ENCODE measurements at places on chromosomes 4 and X.
A peak's percentile ranks its signal among the peaks of the same experiment; 100 is the strongest.

- no peaks in the 10 kb centered on the region for H3K27me3 ChIP-seq
- no peaks in the 10 kb centered on the region for H3K36me3 ChIP-seq
- H3K27ac ChIP-seq, result no peak overlapping the region
- DNase-seq, result no peak
- no peak overlapping the region for H3K4me3 ChIP-seq
These were observed 173.1 kb downstream of the FSTL5 start for GRCh38 chr4:161990721-161991120.

DNA sequence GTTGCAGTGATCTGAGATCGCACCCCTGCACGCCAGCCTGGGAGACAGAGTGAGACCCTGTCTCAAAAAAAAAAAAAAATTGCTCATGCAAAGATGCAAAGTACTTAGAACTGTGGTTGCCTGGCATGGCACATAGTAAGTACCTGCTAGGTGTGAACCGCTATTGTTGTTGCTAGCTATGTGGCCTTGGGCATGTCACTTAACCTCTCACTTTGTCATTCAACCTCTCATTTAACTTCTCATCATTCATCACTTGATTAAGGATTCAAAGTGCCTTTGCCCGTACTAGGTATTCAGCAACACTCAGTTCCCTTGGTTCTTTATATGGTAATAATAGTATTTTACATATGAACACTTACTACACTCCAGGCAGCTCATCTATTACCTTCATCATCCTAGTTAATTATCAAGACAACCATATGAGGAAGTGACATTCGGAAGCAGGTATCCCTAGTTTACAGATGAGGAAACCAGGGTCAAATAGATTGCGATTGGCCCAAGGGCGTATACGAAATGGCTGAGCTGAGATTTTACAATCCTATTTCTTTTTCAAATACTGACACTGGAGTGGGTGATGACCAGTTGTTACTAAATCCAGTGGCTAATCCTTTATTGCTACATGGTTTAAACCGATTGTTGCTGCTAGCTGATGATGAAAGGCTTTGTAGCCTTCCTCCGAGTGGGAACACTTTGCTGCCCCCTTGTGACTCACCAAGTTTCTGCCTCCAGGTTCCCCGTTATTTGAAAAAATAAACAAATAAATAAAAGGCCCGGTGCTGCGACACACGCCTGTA, 28.8 kb upstream of the SOWAHD start:
- peak; percentile 20 for DNase-seq
- no peaks in the 10 kb centered on the region for H3K36me3 ChIP-seq
- no peak overlapping the region for H3K4me3 ChIP-seq
- peaks cover 12% of the 10 kb centered on the region for H3K27me3 ChIP-seq

GRCh38 chr4:3225936-3226335, 23.0 kb upstream of the MSANTD1 start:
- H3K36me3 ChIP-seq, result no peaks in the 10 kb centered on the region
- peak overlapping the region; percentile 65 for H3K27ac ChIP-seq
- no peaks in the 10 kb centered on the region for H3K4me1 ChIP-seq
- H3K27me3 ChIP-seq, result no peaks in the 10 kb centered on the region

DNA sequence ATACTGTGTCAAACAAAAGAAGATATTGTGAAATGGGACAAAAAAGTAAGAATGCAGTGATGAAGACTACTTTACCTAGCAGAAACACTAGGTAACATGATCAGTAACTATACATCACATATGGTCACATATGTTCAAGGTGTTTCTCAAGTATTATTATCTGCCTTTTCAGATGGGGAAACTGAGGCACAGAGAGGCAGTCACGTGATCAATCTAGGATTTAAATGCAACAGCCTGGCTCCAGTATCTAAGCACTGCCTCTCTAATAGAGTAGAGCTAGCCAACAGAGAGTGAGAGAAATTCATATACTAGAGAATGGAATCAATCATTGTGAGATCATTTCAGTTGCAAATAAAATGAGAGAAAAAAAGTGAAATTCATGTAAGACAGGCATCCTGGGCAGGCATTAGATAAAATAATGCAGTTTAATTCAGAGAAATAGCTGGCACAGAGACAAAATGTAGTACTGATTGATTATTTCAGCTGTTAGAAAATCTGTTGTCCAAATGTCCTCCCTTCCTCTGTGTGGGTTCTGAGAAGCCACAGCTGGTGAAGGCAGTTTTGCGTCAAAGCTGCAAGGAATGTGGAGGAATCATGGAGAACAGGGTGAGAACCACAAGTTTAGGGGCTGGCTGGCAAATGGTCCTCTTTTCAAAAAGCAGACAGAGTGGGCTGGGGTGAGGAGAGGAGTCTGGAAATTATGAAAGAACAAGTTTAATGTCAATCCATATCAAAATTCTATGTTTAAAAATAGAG, 26.0 kb downstream of the SMIM43 start:
- no peak for DNase-seq
- H3K36me3 ChIP-seq, result no peaks in the 10 kb centered on the region
- no peaks in the 10 kb centered on the region for H3K4me1 ChIP-seq
- H3K27ac ChIP-seq, result no peak overlapping the region

GRCh38 chrX:50905334-50905733, 5.2 kb upstream of the BMP15 start:
- no peak overlapping the region for H3K4me3 ChIP-seq
- DNase-seq, result no peak
- H3K27ac ChIP-seq, result no peak overlapping the region
- H3K27me3 ChIP-seq, result no peaks in the 10 kb centered on the region
- H3K36me3 ChIP-seq, result no peaks in the 10 kb centered on the region

DNA sequence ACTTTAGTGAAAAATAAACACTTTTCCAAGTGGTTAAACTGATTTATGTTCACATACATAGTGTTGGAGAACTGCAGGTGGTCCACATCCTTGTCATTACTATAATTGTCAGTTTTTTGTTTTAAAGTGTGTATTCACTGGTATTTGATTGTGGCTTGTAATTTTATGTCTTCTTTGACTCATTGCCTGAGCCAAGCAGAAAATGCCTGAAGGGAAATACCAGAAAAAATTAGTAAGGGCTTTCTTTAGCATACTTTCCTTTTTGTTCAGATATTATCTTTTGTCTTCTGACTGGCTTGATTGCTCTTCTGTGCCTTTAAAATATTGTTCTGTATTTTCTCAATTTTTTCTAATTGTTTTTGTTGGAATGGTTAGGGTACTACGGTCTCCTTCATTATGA, 981.3 kb downstream of the C4orf33 start:
- H3K36me3 ChIP-seq, result no peaks in the 10 kb centered on the region
- no peak for DNase-seq
- H3K27ac ChIP-seq, result no peak overlapping the region
- no peaks in the 10 kb centered on the region for H3K27me3 ChIP-seq
- no peak overlapping the region for H3K4me3 ChIP-seq

DNA sequence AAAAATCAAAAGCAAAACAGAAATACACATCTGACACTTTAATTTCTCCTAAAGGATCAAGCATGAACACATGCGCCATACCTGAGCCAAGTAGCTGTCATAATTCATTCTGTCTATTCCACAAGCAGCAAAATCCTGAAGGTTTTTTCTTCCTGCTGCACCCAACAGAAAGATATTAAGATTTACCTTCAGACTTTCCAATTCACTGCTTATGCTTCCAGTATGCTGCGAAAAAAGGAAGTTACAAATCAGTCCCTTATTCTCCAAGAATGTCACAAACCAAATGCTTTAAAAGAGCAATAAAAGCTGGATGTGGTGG, 29.2 kb upstream of the FGFBP2 start:
- DNase-seq, result no peak
- H3K4me1 ChIP-seq, result no peaks in the 10 kb centered on the region
- no peak overlapping the region for H3K27ac ChIP-seq
- no peaks in the 10 kb centered on the region for H3K27me3 ChIP-seq

- no peaks in the 10 kb centered on the region for H3K27me3 ChIP-seq
- no peak for DNase-seq
- no peak overlapping the region for H3K27ac ChIP-seq
- H3K4me1 ChIP-seq, result no peaks in the 10 kb centered on the region
- no peaks in the 10 kb centered on the region for H3K36me3 ChIP-seq
These were observed 216.6 kb downstream of the NR3C2 start for GRCh38 chr4:148225639-148226038.

DNA sequence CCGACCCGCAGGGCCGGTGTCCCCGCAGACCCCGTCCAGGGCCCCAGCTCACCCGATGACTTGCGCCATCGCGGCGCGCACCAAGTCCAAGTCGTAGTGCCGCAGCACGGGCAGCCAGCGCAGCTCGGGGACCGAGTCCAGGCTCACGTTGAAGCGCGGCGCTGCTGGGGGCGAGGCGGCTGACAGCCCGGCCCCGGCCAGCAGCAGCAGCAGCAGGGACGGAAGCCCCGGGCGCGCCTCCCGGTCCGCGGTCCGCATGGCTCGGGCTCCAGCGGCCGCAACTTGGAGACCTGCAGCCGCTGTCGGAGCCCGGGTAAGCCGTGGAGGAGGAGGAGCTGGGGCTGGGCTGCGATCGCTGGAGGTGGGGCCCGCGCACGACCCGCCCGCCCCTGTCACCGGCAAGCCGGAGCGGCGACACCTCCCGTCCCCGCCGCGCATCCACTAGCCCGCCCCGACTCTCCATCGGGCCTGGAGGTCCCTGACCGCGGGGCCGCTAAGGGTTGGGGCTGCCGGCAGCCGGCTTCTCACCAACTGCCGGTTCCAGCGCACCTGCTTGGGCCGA, at the start of gene NAAA:
Gene NAAA, minus strand, starts transcription at position 322 of the 562 bp plus-strand sequence. Its CDS starts 64 bp downstream, at position 258.
- no peaks in the 10 kb centered on the region for H3K4me1 ChIP-seq
- no peaks in the 10 kb centered on the region for H3K27me3 ChIP-seq
- peak within 1 kb of the TSS; percentile 86 for H3K27ac ChIP-seq
- no peaks in the 10 kb centered on the region for H3K36me3 ChIP-seq
- H3K4me3 ChIP-seq, result peak within 1 kb of the TSS; percentile 85
- peak; percentile 55 for DNase-seq

DNA sequence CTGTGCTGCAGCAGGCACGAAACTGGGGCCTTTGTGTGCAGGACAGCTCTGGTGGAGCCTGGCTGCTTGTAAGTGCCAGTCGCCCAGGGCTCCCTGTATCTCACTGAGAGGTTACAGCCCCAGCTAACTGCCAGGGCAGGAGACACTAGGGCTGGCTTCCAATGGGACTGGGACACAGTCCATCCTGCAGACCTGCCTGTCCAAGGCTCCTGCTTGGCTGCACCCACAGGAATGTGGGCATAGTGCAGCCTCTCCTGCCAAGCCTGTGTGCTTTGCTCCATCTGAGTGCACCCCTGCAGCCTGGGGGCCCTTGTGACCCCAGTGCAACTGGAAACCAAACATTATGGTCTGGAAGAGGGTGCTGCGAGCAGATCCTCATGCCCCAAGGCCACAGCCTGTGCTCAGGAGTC, 144.0 kb downstream of the ADAM29 start:
- H3K27me3 ChIP-seq, result no peaks in the 10 kb centered on the region
- H3K4me3 ChIP-seq, result no peak overlapping the region

GRCh38 chr4:76306882-76307659, 538 bp downstream of the STBD1 start:
- peak overlapping the region; percentile 80 for H3K27ac ChIP-seq
- no peaks in the 10 kb centered on the region for H3K36me3 ChIP-seq
- peak overlapping the region; percentile 73 for H3K4me3 ChIP-seq

DNA sequence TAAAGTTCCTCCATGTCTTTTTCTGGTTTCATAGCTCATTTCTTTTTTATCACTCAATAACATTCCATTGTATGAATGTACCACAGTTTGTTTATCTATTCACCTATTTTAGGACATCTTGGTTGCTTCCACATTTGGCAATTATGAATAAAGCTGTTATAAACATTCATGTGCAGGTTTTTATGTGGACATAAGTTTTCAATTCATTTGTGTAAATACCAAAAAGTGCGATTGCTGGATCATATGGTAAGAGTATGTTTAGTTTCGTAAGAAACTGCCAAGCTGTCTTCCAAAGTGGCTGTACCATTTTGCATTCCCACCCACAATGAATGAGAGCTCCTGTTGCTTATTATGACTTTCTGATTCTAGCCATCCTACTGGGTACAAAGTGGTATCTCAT, 36.3 kb upstream of the ZFX start:
- no peak for DNase-seq
- no peak overlapping the region for H3K4me3 ChIP-seq
- no peaks in the 10 kb centered on the region for H3K36me3 ChIP-seq
- H3K4me1 ChIP-seq, result no peaks in the 10 kb centered on the region
- H3K27me3 ChIP-seq, result peaks cover 3% of the 10 kb centered on the region
- no peak overlapping the region for H3K27ac ChIP-seq

- no peaks in the 10 kb centered on the region for H3K36me3 ChIP-seq
- no peak overlapping the region for H3K27ac ChIP-seq
- DNase-seq, result no peak
- no peaks in the 10 kb centered on the region for H3K4me1 ChIP-seq
- H3K27me3 ChIP-seq, result no peaks in the 10 kb centered on the region
- H3K4me3 ChIP-seq, result no peak overlapping the region
These were observed 119.2 kb downstream of the SCLT1 start for GRCh38 chr4:128974136-128974581.

GRCh38 chr4:26077756-26078155, 163.7 kb downstream of the SMIM20 start:
- no peak overlapping the region for H3K27ac ChIP-seq
- no peak for DNase-seq
- no peaks in the 10 kb centered on the region for H3K27me3 ChIP-seq
- no peak overlapping the region for H3K4me3 ChIP-seq
- no peaks in the 10 kb centered on the region for H3K4me1 ChIP-seq
- no peaks in the 10 kb centered on the region for H3K36me3 ChIP-seq

- H3K27ac ChIP-seq, result no peak overlapping the region
- no peak overlapping the region for H3K4me3 ChIP-seq
- no peak for DNase-seq
- no peaks in the 10 kb centered on the region for H3K36me3 ChIP-seq
- H3K4me1 ChIP-seq, result no peaks in the 10 kb centered on the region
- H3K27me3 ChIP-seq, result no peaks in the 10 kb centered on the region
These were observed 282.5 kb upstream of the RASGEF1B start for GRCh38 chr4:81754169-81754568.

DNA sequence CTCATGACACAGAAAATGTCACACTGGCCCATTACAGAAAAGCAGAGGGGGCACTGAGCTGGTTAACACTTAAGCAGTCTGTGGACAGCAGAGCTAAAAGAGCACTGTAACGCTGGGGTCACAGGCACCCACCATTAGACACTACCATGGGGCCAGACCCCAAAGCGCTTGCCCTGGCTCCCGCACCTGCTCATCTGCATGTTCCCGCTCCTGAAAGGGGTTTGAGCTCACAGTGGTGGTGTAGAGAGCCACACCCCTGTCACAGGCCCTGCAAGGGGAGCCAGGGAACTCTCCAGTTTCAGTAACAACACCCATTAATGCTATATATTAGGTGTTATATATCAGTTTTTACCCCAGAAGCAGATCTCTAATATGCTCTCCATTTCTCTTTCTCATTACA, 187.0 kb downstream of the ANKRD50 start:
- DNase-seq, result no peak
- no peaks in the 10 kb centered on the region for H3K36me3 ChIP-seq
- no peak overlapping the region for H3K27ac ChIP-seq
- H3K4me1 ChIP-seq, result no peaks in the 10 kb centered on the region

DNA sequence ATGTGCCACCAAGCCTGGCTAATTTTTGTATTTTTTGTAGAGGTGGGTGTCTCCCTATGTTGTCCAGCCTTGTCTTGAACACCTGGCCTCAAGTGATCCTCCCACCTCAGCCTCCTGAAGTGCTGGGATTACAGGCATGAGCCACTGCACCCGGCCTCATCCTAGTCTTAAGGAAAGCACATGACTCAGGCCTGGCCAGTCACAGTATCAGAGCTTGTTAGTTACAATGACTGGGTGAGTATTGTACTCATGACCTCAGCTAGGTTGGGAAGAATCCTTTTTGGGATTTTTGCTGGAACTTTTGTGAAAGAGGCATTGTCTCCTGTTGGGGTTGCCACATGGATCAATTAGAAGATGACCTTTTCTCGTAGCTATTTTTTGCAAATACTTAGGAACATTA, 292.8 kb downstream of the RAPGEF2 start:
- H3K36me3 ChIP-seq, result no peaks in the 10 kb centered on the region
- DNase-seq, result no peak
- no peak overlapping the region for H3K4me3 ChIP-seq
- H3K27me3 ChIP-seq, result no peaks in the 10 kb centered on the region

Data from breast epithelium (tissue), 4 donors.